M059J (cell line): ENCODE measurements at places on chromosomes 16 and 17.

- peak; percentile 22 for DNase-seq
Observed at GRCh38 chr17:333626-334396, 18.8 kb downstream of the RPH3AL start.

DNA sequence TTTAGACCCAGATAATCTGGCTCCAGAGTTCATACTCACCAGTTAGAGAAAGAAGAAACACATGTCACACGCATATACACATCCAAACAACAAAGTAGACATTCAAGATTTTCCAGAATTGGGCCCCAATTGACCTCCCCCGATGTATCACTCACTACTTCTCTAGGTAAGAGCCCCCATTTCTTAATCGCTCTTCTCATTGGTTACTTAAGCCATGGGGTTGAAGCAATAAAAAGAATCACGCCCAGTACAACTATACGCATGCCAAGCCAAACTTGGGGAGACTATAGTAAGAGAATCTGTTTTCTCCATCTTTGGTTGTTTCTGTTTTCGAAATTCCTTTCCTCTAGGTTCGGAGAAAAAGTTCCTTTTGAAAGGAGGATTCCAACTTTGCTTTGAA, 565 bp downstream of the DDX52 start:
- DNase-seq = peak; percentile 26

DNA sequence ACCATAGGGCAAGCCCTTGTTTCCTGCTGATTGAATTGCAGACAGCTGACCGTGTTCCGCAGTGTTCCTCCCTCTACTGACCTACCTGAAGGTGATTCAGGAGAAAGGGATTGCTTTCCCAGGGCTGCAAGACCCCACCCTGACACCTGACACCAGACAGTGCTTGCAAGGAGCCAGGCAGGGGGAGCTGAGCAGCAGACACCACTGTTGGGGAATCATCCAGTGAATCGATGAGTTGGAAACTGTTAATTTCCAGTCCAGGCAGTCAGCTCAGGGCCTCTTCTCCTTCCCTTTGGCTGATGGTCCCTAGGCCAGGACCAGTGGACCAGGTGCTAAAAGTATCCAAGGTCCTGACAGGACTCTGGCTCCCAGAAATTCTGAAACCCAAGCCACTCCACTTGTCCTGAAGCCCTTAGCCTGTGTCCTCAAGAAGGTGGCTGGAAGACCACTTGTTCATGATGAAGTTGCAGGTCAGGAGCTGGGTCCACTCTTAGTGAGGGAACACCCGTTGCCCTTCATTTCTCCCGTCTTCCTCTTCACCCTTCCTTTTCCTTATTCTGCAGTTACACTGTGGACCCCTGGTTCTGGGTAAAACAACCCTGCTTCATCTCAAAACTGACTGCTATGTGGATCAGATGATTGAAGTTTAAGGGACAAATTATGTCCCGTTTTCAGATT, 9.5 kb upstream of the UNK start:
- peak; percentile 57 for DNase-seq

GRCh38 chr16:51641191-51641765, 490.2 kb upstream of the SALL1 start:
- peak; percentile 73 for DNase-seq

DNA sequence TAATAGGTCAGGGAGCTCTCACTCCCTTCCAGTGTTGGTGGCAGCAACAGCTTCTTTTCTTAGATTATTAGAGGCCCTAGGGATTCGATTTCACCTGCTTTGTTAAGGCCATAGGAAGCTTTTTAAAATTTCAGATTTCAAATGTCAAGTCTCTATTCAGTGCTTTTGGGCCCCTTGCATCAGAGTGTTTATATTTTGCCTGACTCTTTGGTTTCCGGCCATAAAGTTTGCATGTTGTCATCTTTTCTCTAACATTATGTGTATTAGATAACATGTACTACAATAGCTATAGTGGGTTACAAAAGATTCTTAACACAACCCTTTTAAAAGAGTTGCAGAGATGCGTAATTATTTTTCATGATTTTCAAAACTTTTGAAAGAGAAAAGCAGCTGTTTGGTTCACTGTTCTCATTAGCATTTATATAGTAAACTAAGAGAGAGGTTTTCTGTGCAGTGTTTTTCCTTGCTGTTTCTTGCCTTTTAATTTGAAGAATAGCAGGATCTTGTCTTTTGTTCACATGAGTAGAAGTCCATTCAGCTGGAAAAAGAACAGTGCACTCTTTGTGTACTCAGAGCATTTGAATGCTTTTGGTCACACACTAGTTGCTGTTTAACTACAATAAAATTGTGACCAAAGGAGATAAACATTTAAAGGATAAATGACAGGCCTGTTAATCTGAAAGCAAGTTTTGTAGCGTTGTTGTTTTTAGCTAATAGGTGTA, 52.5 kb downstream of the FTO start:
- peak; percentile 58 for DNase-seq

DNA sequence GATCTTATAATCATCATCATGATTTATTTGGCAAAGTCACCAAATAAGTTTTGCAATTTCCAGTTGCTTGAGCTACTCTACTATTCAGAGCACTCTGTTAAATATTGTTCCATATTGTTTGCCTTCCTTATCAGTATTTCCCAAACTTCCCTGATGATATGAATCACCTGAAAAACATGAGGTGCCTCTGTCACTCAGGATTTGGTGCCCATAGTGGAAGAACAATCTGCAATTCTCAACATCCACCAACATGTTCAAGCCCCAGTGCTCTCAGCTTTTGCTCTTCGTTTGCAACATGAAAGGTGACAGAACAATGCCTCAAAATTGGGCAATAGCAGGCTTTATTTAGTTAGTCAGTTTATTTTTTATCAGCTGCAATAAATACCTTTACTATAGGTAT, 28.6 kb upstream of the WSB1 start:
- no peak for DNase-seq

DNA sequence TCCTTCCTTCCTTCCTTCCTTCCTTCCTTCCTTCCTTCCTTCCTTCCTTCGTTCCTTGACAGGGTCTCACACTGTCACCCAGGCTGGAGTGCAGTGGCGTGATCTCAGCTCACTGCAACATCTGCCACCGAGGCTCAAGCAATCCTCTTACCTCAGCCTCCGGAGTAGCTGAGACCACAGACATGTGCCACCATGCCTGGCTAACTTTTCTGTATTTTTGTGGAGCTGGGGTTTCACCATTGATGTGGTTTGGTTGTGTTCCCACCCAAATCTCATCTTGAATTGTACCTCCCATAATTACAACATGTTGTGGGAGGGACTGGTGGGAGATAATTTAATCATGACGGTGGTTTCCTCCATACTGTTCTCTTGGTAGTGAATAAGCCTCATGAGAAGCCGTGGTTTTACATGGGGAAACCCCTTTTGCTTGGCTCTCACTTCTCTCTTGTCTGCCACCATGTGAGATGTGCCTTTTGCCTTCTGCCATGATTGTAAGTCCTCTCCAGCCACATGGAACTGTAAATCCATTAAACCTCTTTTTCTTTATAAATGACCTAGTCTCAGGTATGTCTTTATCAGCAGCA, 90.3 kb upstream of the MPHOSPH6 start:
- DNase-seq = no peak

GRCh38 chr16:71338632-71339031, 19.9 kb upstream of the CALB2 start:
- no peak for DNase-seq

DNA sequence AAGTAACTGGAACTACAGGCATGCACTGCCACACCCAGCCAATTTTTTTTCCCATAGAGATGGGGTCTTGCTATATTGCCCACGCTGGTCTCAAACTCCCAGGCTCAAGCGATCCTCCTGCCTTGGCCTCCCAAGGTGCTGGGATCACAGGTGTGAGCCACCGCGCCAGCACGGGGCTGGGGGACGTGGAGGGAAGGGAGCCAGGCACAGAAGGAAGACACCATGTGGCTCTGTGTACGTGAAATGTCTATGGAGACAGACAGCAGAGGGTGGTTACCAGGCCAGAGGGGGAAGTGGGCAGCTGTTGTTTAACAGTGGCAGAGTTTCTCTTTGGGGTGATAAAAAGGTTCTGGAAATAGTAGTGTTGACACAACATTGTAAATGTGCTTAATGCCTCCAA, 4.6 kb upstream of the PIEZO1 start:
- no peak for DNase-seq

DNA sequence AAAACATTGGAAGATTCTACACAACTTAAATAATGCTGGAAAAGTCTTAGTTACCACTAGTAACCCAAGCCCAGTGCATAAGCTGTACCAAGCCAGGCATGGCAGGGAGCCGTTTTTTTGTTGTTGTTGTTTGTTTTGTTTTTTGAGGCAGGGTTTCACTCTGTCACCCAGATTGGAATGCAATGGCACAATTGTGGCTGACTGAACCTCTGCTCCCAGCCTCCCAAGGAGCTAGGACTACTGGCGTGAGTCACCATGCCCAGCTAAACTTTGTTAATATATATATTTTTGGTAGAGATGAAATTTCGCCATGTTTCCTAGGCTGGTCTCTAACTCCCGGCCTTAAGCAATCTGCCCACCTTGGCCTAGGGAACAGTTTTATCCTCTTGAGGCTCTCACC, 564 bp upstream of the TMIGD1 start:
- DNase-seq = peak; percentile 73

- DNase-seq = no peak
Observed at GRCh38 chr16:85129876-85130704, 17.8 kb upstream of the CIBAR2 start.

GRCh38 chr16:28300327-28300726, 8.0 kb downstream of the SBK1 start:
- no peak for DNase-seq

DNA sequence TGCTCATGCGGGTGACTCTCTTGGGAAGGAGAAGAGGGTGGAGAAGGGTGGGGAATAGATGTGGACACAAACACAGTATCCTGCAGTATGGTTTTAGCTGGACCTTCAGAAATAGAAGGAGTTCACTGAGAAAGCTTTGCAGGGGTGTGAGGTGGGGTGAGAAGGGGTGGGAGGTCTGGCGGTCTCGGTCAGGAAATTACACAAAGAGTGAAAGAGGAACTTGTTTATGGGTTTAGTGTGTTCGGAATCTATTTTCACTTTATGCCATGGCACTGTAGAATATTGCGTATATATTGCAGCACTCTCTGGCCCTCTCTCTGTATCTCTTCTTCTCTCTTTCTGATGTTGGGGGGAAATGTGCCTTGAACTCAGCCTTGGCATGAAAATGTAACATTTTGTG, 148.2 kb upstream of the GOT2 start:
- no peak for DNase-seq

GRCh38 chr17:48486557-48486956, 44.3 kb downstream of the HOXB1 start:
- DNase-seq = peak; percentile 97

- DNase-seq = no peak
Observed at GRCh38 chr16:14320406-14320805, 249.3 kb downstream of the MRTFB start.

DNA sequence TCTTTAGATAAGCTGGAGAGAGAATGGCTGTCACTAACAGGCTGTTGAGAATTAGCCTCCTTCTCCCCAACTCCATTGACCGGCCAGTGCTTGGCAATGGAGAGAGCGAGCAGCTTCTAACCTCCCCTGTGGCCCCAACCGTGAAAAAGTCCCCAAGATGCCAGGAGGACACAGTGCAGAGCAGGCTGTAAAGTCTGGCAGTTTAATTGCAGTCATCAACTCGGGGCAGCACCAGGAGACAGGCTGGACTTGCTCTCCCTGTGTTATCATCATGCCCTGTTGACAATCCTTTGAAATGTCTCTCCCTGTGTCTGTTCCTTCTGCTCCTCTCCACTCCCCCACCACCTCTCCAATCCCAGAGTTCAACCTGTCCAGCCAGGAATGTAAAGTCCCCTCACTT, 705 bp upstream of the CDRT4 start:
- DNase-seq = no peak

DNA sequence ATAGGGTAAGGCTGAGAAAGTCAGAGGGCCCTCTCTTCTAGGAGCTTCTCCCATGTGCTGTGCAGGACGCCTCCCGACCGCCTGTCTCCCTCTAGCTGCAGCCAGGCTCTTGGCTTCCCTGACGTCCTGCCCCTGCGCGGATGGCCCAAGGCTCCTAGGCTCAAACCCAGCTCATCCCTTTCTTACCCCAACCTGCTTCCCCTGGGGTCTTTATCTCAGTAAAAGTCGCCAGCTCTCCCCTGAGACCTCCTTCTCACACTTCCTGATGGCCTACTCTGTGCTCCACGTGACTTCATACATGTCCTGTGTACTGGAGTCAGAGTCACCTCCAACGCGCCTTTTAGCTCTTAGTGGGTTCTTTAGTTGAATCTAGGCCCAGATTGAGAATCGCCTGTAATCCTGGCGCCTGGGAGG, 1.1 kb upstream of the ZNF747 start:
- peak; percentile 58 for DNase-seq

DNA sequence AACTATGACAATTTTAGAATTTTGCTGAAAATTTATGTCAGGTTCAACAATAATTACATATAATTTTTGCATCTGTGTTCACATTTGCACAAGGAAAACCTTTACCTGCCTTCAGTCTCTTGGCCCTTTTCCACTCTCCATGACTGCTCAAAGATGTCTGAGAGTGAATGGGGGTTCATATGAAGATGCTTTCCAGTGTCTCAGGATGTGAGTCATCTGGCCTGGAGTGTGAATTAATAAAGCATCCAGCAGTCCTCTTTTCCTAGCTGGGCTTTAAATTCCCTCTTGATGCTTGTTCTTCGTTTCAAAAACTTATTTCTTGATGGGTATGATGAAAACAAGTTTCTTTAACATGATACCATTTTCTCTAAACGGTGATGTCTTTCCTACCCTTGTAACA, 99.9 kb downstream of the CDK5R1 start:
- DNase-seq = peak; percentile 38

DNA sequence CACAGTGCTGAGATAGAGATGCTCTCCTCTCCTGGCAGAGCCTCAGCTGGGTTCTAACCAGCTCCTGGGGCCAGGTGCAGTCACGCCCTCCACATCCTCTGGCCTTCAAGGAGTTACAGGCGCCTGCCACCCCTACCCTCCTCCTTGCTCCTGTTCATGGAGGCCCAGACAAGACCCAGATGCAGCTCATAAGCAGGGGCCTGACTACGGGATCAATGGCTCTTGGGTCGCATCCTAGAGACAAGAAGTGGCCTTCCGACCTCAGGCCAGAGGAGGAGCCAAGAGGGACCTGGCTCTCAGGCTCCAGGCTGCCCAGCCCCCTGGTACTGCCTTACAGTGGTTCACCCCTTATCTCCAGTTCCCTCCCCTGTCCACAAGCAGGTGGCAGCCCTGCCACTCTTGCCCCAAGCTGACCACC, 23.0 kb downstream of the ARHGAP27 start:
- no peak for DNase-seq

DNA sequence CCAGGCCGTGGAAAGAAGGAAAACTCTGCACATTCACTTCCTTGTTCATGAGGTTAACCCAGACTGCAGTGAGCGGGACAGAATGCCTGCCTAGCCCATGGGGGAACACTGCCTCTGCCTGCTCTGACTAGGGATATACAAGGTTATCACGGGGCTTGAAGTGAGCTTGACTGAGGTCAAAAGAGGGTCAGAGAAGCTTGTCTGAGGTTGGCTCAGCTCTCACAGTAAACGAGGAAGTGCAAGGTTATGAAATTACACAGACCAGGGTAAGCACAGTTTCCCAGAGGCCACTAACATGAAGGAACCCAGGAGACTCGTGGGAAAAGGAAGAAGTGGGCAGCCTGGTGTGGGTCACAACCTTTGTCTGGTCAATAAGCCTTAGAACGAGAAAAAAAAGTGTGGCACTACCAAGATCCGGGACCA, 28.7 kb downstream of the HIC1 start:
- peak; percentile 25 for DNase-seq
